A549 treated with DMSO at 1 μM for 4 hours (cell line): ENCODE measurements at places on chromosomes 5 and 9. TPM values are rescaled to one million over a fixed set of nuclear protein-coding genes. Genes with fewer than 3 reads are reported as not detected.

KCNV2 gene
- total RNA-seq: not detected in 5 replicates

ADAMTS12 gene
- total RNA-seq: 8.0 to 9.5 TPM (median 9.0 TPM) in 5 replicates

DPYSL3 gene
- total RNA-seq: 17.5 to 21.1 TPM (median 17.5 TPM) in 5 replicates

PTAR1 gene
- 12.7 to 21.2 TPM (median 19.5 TPM) in 5 replicates for total RNA-seq

EXD3 gene
- 5.5 to 6.9 TPM (median 6.3 TPM) in 5 replicates for total RNA-seq

IRX4 gene
- 0.23 to 1.1 TPM (median 0.40 TPM) in 5 replicates for total RNA-seq

ADCY2 gene
- not detected in 5 replicates for total RNA-seq
